ENCODE measurements at places on chromosomes 1 and 21.
A peak's percentile ranks its signal among the peaks of the same experiment; 100 is the strongest.

DNA sequence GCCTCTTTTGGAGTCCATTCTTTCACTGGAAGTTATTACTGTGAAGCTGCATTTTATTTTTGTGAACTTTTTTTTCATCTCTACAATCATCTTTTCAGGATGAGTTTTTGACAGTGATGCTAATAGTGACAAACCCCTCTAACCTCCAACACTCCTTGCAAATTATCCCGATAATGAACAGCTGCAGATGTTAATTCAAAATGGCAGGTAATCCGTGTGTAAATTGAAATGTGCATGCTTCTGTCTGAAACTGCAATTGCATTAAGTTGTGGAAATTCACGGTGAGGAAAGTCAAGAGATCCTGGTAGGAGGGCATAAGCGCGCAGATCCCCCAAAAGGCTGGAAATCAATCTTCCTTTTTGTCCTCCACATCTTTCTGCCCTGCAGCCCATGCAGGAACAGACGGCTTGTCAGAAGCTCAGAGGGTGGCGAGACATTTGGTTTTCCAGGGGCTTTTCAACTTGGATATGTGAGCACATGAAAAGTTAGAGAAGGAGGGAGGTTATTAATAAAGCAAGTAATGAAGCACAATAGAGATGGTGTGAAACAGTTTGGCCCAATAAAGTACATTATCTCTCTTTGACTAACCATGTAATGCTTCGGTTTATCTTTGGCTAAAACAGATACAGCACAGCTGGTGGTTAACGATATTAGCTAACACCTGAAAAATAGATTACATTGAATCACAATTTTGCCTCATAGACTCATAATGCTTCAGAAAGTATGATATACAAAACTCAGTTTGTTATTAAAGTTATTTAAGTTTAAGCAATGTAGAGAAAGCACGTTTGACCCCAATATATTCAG is 143.5 kb upstream of the COA6 start:
- DNase-seq: no peak

- DNase-seq: no peak
These were observed 60.4 kb downstream of the DNTTIP2 start for GRCh38 chr1:93818570-93818959.

GRCh38 chr1:218164111-218164929 is 120.8 kb upstream of the RRP15 start:
- peak; percentile 38 for DNase-seq

DNA sequence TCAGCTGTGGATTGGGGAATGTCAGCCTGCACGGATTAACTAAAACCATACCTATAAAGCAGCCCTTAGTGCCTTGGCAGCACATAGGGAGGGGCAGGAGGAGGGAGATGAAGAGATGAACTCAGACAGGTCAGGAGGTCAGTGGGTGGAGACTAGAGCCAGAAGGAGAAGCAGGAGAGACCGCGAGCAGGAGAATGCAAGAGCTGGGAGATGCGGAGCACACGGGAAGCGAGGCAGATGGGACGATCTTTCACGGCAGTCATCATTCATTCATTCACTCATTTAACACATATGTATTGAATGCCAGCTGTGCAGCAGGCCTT is 41.9 kb downstream of the NEK2 start:
- no peak for DNase-seq

- DNase-seq: no peak
These were observed 48.8 kb downstream of the TENT5C start for GRCh38 chr1:117654493-117655219.

GRCh38 chr1:218658899-218659298 is 313.8 kb downstream of the TGFB2 start:
- no peak for DNase-seq

DNA sequence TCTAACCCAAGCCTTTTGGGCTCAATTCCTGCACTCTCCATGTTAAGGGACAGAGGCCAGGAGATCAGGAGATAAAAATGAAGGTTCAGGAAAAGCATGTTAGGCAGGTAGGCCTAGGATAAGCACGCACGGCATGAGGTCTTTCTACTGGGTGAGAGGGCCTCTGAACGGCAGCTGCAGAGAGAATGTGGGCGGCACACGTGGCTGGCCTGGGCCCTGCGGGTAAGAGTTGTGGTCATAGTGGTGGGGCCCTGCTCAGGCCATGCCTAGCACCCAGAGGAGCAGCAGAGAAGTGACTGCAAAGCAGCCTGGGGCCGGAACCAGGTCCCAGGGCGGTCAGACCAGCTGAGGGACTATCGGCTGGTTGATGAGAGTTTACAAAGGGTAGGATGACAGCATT is 7.5 kb upstream of the FOXO6 start:
- DNase-seq: no peak

DNA sequence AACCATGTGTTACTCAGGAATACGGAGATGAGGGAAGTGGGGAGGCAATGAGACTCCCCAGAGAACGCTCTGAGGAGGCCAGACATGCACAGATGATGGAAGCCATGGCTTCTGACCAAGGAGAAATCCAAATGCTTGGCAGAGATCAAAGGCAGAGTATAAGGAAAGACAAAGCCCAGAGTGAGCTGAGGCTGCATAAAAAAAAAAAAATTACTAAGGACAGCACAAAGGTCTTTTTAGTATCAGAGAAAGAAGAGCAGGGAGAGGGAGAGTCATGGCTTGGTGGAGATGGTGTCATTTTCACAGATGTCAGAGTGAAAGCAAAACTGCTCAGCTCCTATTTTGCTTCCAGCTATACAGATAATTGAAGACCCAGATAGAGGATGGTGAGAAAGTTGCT is 8.1 kb upstream of the NCF2 start:
- DNase-seq: no peak

DNA sequence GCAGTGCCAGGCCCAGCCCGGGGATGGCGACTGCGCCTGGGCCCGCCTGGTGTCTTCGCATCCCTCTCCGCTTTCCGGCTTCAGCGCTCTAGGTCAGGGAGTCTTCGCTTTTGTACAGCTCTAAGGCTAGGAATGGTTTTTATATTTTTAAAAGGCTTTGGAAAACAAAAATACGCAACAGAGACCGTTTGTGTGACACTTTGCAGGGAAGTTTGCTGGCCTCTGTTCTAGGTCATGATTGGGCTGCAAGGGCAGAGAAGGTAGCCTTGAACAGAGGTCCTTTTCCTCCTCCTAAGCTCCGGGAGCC is 719 bp downstream of the SOD1 start:
- no peak for DNase-seq

GRCh38 chr1:62382658-62382955 is 54.2 kb upstream of the USP1 start:
- no peak for DNase-seq

- DNase-seq: no peak
These were observed 79.6 kb downstream of the ZC3H11B start for GRCh38 chr1:219533280-219533679.

DNA sequence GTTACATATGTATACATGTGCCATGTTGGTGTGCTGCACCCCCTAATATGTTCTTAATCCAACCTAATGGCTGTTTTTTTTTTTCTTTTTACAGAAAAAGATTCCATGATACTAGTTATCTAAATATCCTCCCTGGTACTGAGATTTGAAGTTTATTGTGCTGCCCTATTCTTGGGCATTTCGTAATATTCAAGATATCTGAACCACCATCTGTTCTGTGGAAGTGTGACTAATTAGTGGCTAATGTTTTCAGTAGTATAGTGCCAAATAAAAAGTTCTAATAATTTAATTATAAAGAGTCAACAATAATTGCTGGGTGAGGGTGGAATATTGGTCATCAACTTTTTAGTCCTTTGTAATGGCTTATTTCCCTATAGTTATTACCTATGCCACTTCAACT is 217.5 kb downstream of the GABPA start:
- DNase-seq: no peak

GRCh38 chr1:180231506-180231921 is 1.4 kb downstream of the LHX4 start:
- peak; percentile 71 for DNase-seq

GRCh38 chr1:40003156-40004093 is 37.1 kb upstream of the CAP1 start:
- DNase-seq: no peak

GRCh38 chr1:243501002-243501401 is 245.2 kb downstream of the SDCCAG8 start:
- no peak for DNase-seq

DNA sequence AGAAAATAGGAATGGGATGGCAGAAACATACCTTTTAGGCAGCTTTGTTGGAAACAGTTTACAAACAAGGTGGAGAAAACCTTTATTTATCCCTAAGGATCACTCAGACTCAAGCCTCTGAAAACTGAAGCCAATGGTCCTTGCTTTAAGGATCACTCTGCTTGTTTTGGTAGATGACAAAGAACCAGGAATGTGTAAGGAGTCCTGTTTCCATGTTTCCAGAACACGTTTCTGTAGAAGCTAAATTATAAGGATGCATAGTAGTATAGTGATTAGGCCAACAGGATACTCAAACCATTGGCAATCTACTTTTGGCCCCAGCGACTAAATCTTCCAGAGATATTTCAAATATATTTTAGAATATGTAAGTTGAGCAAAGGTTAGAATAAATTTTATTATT is 149.1 kb upstream of the HP1BP3 start:
- DNase-seq: no peak

GRCh38 chr1:107139833-107140702 is 771 bp upstream of the NTNG1 start:
- DNase-seq: no peak

GRCh38 chr1:203038891-203039608 is 12.8 kb downstream of the PPFIA4 start:
- peak; percentile 94 for DNase-seq

DNA sequence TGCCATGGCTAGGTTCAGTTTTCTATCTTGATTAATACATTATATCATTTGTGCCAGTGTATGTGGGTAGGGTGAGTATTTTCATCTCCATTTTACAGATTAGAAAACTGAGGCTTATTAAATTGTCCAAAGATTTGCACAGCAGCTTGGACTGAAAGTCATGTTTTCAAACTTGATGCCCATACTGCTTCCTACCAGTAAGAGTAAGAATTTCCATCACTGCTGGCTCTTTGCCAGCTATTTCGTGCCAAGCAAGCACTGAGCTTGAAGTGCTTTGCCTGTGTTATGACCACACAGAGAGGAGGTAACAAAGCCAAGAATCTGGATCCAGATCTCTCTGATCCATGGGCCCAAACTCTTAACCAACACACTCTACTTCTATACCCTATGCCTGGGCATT is 295.0 kb downstream of the VAV3 start:
- DNase-seq: no peak

DNA sequence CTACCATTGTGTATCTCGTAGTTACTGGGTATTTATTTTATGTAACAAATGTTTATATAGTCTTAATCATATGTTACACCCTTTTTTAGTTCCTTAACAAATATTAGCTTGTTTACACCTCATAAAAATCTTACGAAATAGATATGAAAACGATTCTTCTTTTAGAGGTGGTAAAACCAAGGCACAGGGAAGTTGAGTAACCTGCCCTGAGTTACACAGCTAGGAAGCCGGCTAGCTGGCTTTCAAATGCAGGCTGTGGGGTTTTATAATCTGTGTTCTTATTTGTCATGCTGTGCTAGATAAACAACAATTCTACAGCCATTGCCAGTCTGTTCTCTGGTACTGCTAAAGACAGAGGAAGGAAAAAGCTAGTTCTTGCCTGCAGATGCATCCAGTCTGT is 109.6 kb downstream of the NOS1AP start:
- no peak for DNase-seq

DNA sequence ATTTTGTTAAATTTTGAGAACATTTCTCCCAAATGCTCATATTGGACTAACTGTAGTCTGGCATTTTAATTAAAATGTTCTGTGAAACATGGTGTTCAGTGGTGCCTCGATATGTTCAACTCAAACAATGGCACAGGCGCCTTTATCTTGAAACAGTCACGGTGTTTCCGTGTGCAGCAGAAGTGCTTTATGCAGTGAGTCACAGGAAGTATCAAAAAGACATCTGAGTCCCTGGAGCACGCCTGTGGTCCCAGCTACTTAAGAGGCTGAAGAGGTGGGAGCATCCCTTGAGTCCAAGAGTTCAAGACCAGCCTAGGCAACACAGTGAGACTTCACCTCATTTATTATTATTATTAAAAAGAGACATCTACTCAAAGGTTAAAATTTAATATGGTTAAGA is 52.2 kb downstream of the GREM2 start:
- DNase-seq: no peak

GRCh38 chr1:192632641-192633532 is 3.1 kb upstream of the RGS13 start:
- DNase-seq: no peak

DNA sequence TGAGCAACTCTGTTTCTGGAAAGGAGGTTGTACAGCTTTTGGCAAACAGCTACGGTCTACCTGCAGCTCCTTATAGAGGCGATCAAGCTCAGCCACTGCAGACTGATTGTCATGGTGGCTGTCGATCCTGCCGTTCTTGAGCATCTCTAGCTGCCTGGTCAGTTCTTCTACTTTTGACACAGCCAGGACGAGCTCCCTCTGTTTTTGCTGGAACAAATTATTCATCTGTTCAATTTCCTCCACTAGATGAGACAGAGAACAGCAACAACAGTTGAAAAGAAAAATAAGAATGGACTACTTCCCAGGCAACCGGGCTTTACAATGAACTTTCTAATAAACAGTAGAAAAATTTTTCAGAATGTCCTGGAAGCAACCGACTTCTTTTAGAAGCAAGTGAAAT is 42.5 kb downstream of the TP53BP2 start:
- no peak for DNase-seq

DNA sequence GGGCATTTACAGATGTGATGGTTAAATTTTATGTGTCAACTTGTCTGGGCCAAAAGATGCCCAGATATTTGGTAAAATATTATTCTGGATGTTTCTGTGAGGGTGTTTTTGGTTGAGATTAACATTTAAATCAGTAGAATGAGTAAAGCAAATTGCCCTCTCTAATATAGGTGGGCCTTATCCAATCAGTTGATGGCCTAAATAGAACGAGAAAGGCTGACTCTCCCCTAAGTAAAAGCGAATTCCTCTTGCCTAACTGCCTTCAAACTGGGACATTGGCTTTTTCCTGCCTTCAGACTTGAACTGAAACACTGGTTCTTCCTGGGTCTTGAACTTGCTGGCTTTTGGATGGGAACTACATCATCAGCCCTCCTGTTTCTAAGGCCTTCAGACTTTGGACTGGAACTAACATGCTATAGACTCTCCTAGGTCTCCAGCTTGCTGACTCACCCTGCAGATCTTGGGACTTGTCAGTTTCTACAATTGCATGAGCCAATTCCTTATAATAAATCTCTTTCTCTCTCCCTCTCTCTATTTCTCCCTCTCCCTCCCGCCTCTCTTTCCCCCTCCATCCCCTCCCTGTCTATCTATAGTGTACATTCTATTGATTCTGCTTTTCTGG is 10.2 kb upstream of the NAV1 start:
- DNase-seq: no peak

- DNase-seq: no peak
These were observed 84.2 kb downstream of the CCDC185 start for GRCh38 chr1:223477456-223477855.

DNA sequence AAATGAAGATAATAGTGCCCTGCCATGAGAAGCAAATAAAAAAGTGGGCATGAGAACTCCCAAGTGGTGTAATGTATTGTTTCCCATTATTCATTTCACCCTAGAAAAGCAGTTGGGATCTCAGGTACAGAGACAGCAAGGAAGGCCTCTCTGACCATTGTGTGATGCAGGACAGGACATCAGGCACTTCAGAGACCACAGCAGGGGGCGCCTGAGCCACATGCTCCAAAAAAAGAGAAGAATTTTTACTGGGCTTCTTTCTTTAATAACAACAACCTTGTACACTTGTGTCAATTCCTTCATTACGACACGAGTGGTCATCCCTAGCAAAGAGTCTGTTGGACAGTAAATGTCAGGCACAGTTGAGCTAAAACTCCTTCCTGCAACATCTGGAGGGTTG is 533.3 kb downstream of the OMA1 start:
- no peak for DNase-seq
